Keratinocyte (primary cell): ENCODE measurements at places on chromosomes 16 and 17. TPM values are rescaled to one million over a fixed set of nuclear protein-coding genes. Genes with fewer than 3 reads are reported as not detected.

Gene PLK1
- 3.2 to 43.3 TPM (median 21.2 TPM) in 3 replicates for polyA plus RNA-seq

Gene BMERB1
- 7.8 to 12.0 TPM (median 8.4 TPM) in 3 replicates for polyA plus RNA-seq

Gene BPTF
- 19.7 to 42.0 TPM (median 28.3 TPM) in 3 replicates for polyA plus RNA-seq

Gene SMIM22
- polyA plus RNA-seq = 8.4 to 20.2 TPM (median 10.6 TPM) in 3 replicates

Gene ATP2C2
- polyA plus RNA-seq = 0.96 to 1.3 TPM (median 1.3 TPM) in 3 replicates

Gene MARVELD3
- 11.4 to 17.8 TPM (median 11.6 TPM) in 3 replicates for polyA plus RNA-seq

Gene KRTAP4-1
- not detected in 3 replicates for polyA plus RNA-seq

Gene TBC1D26
- 0.08 TPM in 1 of 3 replicates, not detected in the others for polyA plus RNA-seq

Gene FMNL1
- 0.46 to 1.1 TPM (median 0.79 TPM) in 3 replicates for polyA plus RNA-seq
